HFF-Myc (cell line): ENCODE measurements at places on chromosomes 7 and 10.

- no peak for DNase-seq
Measured at GRCh38 chr7:28479507-28479947, 67.2 kb downstream of the CREB5 start.

DNA sequence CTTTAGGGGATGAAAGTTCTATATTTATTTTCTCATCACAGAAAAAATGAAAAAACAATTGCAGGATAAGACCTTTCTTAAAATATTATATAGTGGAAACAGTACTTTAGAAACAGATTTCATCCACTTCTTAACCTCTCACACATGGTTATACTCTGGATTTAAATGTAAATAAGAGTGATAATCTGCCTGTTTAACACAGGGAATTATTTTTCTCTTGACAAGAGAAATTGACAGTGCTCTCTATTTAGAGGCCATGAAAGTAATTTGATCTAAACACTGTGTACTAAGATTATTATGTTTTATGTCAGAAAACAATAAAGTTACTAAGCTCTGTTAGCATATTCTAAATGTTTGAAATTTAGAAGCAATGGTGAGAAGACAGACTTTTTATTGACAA is 88.4 kb downstream of the PHF14 start:
- no peak for DNase-seq

DNA sequence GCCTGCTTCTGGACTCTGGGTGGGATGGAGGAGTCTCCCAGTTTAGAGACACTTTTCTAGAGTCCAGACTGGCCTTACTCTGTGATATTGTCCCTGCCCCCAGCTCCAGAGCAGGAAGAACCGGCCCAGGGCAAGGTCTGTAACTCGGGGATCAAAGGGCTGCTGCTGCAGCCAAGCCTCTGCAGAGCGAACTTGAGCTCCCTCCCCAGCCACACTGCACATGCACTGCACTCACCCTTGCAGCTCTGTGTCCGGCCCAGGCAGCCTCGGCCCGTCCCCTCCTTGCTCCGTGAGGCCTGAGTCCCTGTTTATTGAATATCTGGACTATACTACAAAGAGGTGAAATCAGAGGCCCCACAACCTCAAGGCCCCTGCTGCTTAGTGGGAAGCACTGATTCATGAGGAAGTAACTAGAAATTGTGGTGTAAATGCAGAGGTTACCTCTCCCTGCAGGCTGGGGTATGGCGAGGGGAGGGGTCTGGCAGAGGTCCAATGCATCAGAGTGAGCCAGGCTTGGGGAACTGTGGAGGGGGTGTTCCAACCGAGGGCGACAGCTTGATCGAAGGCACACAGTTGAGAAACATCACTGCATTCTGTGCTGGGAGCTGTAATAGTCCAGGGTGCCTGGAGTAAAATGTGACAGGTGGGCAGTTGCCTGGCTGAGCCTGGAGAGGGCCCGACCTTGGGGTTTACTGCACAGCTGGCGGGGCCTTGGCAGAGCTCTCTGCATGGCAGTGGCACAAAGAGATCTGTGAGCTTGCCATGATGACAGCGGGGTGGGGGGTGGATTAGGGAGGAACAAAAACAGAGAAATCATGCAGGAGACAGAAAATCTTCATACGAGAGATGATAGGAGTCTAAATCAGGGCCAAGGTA is 49.1 kb downstream of the AOC1 start:
- no peak for DNase-seq

DNA sequence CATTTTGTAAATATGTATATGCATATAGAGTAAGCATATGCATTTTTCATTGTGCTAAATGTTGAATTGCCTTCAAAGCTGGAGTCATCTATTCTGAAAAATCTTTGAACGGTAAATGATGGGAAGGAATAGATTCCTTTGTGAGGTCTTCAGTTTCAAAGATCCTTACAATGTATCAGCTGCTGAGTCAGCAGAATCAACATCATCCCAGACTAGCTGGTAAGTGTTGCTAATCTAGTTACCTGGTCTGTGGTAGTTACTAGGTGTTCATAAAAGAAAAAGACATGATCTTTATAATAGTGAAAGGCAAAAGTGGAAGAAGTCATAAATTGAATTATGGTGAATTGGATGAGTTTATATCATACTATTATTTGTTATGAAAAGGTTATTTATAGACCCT is 10.6 kb upstream of the STAM start:
- no peak for DNase-seq

DNA sequence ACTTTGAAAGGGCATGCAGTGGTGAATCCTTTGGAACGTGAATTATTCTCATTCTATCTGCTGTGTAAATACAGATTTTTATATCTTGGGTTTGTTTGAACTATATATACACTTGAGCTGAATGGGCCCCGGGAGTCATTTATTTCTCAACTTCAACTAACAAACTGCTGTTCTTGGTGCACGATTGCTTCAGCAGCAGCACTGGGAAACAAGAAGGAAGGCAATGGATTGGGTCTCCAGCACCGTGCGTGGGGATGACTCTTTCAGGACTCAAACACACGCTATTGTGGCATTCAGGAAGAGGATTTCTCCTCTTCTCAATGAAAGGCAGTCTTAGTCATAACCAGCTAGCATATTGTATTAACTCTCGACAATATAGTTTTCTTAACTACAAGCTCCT is 226.0 kb upstream of the NFE2L3 start:
- no peak for DNase-seq

DNA sequence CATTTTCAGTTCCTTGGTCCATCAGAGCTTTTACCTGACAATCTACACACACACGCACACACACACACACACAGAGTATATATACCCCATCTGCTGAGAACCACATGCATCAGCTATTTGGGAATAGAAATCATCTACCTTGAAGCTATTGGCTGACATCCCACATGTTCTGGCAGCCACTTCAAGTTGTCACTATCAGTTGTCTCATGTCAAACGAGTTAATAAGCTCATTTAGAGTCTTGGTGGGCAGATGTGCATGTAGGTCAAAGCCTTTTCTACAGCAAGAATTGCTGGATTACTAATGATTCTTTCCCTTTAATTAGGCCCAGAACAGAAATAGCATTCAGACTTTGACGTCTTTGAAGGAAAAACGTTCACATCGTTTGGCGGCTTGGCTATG is 36.8 kb downstream of the COL28A1 start:
- DNase-seq = no peak

- no peak for DNase-seq
Measured at GRCh38 chr10:69407621-69408301, 9.0 kb downstream of the TACR2 start.

DNA sequence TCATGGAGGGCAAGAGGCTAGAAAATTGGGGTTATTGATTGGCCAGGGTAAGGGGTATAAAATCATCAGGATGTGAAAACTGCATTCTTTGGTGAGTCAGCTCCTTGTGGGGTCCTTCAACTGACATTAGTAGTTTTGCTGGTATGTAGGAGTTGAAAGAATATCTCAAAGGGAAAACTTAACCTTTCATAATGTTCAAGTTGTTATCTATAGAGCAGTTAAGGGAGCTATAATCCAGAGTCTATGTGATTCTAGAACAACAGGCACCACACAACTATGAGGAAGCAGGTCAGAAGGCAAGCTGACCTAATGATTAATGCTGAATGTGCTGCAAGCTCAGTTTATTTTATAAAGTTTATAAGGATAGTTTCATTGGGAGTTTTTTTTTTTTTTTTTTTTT is 13.7 kb downstream of the PRPS1L1 start:
- DNase-seq = no peak

GRCh38 chr10:569961-570627 is 119.4 kb downstream of the DIP2C start:
- no peak for DNase-seq

DNA sequence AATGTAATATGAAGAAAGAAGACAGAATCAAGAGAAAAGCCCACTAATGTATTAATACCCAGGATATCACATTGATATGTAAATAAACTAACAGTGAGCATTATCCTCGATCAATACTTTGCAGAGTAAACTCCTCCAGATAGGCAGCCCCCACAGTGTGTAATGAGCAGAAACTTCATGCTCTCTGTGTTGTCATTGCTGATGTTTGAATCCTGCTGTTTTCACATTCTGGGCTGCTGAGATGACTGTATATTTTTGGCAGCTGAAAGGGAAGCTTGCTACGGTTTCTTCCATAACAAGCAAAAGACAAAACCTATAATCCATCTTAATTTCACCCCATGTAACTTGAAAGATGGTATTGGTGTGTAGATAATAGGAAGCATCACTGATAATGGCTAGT is 15.3 kb upstream of the THSD7A start:
- DNase-seq = no peak

DNA sequence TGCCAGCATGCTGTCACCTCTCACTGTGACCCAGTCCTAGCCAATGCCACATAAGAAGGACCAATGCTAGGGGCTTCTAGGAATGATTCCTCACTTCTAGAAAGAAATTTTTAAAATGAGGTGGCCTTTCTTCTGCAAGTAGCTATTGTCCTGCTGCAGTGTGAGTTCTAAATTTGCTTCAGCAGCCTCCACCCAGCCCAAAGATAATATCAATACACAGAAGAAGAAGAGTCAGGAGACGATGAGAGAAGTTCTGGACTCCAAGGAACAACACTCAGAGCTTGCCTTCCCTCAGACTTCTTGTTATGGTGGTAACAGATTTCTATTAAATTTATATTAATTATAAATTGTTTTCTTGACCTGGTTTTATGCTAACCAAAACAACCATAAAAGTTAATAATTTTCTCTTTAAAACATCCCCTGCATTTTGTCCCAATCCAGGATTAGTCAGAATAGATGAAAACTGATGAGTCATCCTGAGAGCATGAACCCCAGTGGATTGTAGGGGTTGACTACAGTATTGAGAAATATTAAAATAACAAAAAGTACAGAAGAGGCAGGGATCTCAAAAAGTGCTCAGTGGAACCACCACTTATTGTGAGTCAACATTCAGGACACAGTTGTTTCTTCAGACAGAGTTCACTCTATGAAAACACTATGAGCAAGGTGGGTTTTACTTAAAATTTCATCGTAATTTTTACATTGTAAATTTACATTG is 29.6 kb upstream of the AKR1C2 start:
- peak; percentile 22 for DNase-seq

DNA sequence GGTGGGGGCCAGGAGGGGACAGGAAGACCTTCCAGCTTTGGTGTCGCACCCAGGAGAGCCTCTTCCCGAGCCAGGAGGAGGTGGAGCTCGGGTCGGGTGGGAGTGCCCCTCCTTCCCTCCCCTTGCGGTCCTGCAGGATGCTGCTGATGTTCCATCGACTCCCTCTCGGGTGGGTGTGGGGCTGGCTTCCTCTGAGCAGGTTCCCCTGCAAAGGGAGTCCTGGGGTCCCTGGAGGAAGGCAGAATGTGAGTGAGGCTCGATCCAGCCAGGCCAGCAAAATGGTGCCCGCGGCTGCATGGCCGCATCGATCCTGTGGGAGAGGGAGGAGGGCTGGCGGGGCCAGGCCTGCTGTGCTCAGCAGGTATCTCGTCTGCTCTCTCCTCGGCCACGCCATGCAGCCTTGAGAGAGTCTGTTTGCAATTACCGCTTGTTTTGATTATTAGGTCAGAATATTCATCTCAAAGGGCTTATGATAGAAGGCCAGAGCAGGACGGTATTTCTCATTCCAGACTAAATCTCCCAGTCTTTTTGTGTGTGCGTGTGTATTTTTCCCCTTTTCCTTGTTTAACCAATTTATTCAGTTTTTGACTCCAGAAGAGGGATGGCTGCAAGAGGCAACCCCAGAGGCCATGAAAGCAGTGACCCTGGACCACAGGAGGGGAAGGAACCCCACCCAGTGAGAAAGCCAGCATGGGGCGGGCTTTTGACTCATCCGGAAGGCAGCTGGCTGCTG is 137.3 kb upstream of the ZMIZ1 start:
- peak; percentile 76 for DNase-seq

DNA sequence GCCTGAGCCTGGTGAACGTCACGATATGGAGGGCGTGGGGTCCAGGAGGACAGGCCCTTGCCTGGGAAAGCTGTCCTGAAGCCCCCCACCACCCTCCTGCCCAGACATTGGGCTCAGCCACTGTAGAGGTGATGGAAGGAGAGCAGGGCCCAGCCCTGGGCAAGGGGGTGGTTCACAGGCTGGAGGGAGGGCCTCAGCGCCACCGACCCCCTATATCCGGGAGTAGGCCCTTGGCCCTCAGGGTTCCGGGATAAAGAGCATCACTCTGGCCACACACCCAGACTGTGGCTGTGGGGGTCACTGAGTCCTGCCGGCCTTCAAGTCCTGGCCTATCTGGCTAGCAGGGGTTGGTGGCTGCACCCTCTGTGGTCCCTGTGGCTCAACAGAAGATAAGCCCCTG is 55.3 kb upstream of the GTF2IRD1 start:
- no peak for DNase-seq

DNA sequence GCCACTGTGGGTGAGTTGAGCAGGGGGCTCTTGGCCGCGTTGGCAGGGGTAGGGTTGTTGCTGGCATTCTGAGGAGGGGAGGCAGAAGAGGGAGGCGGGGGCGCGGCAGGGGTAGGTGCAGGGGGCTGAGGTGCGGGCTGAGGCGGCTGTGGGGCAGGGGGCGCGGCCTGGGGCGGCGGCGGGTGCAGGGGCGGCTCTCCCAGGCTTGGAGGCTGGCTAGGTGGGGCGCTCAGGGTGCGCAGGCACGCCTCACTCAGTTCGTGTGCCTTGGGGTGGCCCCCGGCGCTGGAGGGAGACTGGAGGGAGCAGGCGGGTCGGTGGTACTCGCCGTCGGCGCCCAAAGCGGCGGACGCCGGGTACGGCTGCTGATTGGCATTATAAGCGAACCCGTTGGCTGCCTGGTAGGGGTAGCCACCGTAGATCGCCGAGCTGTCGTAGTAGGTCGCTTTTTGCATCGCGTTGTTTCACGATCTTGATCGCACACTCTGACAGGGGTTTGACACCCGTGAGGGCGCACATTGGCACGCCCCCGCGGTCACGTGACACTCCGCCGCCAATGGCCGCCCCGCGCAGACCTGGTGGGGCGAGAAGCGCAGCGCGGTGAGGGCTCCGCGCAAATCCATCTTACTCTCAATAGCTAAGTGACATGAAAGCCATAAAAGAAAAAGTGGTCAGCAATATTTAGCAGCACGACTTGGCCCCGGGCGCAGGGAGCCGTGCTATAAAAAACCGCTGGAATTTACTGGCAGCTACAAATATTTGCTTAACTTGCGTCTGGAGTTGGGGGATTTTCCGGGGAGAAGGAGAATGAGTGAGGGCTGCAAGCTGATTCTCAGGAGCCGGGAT is 7.9 kb upstream of the HOXA2 start:
- DNase-seq = no peak

DNA sequence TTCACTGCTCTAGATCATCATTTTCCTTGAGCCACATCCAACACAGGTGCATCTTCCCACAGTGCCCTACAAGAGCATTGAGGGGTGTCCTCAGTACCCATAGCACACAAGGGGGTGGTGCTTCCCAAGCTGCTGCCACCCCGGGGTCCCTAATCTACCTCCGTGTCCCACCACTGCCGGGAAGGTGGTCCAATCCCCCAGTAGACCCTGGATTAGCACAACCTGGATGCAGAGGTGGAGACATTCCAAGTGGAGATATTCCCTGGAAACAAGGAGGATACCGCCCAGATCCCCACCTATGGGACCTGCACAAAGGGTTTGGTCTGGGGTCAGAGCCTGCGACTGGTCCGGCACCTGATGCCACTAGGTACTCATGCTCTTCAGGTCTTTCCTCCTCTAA is 284.8 kb upstream of the PPP2R2D start:
- no peak for DNase-seq

DNA sequence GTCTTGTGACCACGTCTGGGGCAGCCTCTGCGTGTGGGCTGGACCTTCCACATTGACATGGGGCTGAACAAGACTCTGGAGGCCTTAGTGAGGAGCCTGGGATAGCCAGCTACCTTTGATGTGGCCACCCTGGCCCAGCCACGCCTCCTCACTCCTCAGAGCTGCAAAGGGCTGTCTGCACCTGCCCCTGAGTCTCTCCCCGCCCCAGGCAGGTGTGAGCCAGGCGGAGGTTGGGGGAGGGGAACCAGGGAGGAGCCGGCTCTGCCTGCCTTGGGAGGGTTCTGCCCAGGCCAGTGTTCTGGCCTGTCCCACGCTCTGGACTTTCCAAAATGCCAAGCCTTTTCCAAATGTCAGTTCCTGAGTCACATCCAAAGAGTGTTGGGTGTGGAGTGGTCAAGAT is 72.2 kb downstream of the GTF2IRD1 start:
- DNase-seq = no peak
